GM03348 (cell line): ENCODE measurements at places on chromosomes 11 and 22.

DNA sequence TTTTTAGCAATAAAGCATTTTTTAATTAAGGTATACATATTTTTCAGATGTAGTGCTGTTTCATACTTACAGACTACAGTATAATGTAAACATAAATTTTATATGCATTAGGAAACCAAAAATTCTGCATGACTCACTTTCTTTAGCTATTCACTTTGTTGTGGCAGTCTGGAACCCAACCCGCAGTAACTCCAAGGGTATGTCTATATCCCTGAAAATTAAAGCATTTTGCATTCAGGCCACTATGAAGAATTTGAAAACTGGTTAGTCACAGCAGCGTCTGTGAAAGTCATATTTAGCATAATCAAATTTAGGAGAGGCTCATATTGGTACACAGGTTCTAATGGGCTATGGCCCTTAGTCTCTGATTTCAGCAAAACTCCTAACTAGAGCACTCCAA is 46.8 kb downstream of the BBOX1 start:
- DNase-seq: no peak

- no peak for DNase-seq
Observed at GRCh38 chr11:68649851-68650555, 34.3 kb upstream of the GAL start.

GRCh38 chr11:113873236-113873626 is 2.1 kb downstream of the USP28 start:
- DNase-seq: no peak

- no peak for DNase-seq
Observed at GRCh38 chr11:22734628-22735345, 68.4 kb downstream of the GAS2 start.

GRCh38 chr22:38213319-38213989 is 11.7 kb downstream of the MAFF start:
- DNase-seq: no peak

GRCh38 chr11:34509336-34509876 is 4.2 kb downstream of the ELF5 start:
- no peak for DNase-seq

DNA sequence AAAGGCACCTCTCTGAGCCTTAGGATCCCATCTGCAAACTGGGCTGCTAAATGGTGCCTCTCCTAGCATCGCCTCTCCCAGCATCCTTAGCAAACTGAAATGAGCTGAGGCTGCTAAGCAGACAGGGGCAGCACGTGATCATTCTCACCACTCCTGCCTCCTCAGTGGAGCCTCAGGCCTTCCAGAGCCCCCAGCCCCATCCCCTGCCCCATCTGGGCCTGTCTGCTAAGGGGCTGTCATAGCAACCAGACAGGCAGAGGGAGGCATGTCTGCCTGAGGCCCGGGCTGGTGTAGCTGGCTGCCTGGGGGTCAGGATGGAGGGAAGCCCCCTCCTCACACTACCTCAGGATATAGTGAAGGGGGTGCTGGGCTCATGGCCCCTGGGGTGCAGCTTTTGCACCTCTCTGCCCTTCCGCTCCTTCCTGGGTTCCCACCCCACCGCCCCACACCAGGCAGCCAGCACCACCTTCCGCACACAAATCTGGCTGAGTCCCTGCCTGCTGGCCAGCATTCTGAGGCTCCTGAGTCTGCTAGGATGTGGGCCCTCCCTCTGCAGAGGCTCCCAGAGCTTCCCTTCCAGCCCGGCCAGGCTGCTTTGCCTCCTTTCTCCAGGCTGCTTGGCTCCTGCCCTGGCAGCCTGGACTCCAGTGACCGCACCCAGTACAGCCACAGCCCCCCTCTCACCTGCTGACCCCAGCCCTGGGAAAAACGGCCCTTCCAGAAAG is 47.5 kb upstream of the TTLL12 start:
- DNase-seq: no peak
